A549 treated with CORT108297 at 1 μM for 4 hours (cell line): ENCODE measurements at places on chromosomes 11 and 22. TPM values are rescaled to one million over a fixed set of nuclear protein-coding genes. Genes with fewer than 3 reads are reported as not detected.

Gene HMOX1
- total RNA-seq: 537 to 845 TPM (median 616 TPM) in 5 replicates

Gene MCHR1
- total RNA-seq: not detected in 5 replicates

Gene TIMP3
- total RNA-seq: 1.5 to 2.7 TPM (median 1.9 TPM) in 5 replicates

Gene ANO1
- total RNA-seq: 1.2 to 2.0 TPM (median 1.4 TPM) in 5 replicates

Gene DNAJB7
- not detected in 5 replicates for total RNA-seq

Gene DRICH1
- 0.08 to 0.43 TPM (median 0.12 TPM) in 4 of 5 replicates, not detected in the other for total RNA-seq

Gene TRPC6
- total RNA-seq: 0.74 to 1.4 TPM (median 0.96 TPM) in 5 replicates

Gene SPON1
- 0.08 TPM in 1 of 5 replicates, not detected in the others for total RNA-seq

Gene FXYD6
- total RNA-seq: 0.20 to 0.52 TPM (median 0.29 TPM) in 5 replicates

Gene FJX1
- total RNA-seq: 30.2 to 43.8 TPM (median 40.0 TPM) in 5 replicates

Gene SLC25A17
- total RNA-seq: 22.1 to 28.3 TPM (median 22.9 TPM) in 5 replicates

Gene RFPL2
- total RNA-seq: 0.07 to 0.21 TPM (median 0.11 TPM) in 5 replicates

Gene GAL3ST1
- 6.1 to 10.2 TPM (median 9.2 TPM) in 5 replicates for total RNA-seq

Gene LDLRAD3
- total RNA-seq: 20.0 to 26.0 TPM (median 24.2 TPM) in 5 replicates

Gene ADM2
- total RNA-seq: 0.38 to 0.83 TPM (median 0.64 TPM) in 5 replicates

Gene FGF4
- total RNA-seq: not detected in 5 replicates

Gene DBX1
- total RNA-seq: not detected in 5 replicates

Gene CRYAB
- 5.5 to 13.0 TPM (median 6.5 TPM) in 5 replicates for total RNA-seq

Gene YPEL4
- 0.22 to 0.47 TPM (median 0.27 TPM) in 5 replicates for total RNA-seq

Gene PGA5
- not detected in 5 replicates for total RNA-seq

Gene OR6A2
- total RNA-seq: not detected in 5 replicates

Gene DEUP1
- total RNA-seq: not detected in 5 replicates

Gene KCNK4
- total RNA-seq: 0.07 to 0.10 TPM (median 0.09 TPM) in 3 of 5 replicates, not detected in the others

Gene CREB3L1
- 4.4 to 5.8 TPM (median 5.4 TPM) in 5 replicates for total RNA-seq

Gene SMTNL1
- total RNA-seq: not detected in 5 replicates
